ENCODE measurements at places on chromosomes 3 and 15. TPM values are rescaled to one million over a fixed set of nuclear protein-coding genes. Genes with fewer than 3 reads are reported as not detected.

PCOLCE2 gene
- 1.0 TPM for total RNA-seq

DNA sequence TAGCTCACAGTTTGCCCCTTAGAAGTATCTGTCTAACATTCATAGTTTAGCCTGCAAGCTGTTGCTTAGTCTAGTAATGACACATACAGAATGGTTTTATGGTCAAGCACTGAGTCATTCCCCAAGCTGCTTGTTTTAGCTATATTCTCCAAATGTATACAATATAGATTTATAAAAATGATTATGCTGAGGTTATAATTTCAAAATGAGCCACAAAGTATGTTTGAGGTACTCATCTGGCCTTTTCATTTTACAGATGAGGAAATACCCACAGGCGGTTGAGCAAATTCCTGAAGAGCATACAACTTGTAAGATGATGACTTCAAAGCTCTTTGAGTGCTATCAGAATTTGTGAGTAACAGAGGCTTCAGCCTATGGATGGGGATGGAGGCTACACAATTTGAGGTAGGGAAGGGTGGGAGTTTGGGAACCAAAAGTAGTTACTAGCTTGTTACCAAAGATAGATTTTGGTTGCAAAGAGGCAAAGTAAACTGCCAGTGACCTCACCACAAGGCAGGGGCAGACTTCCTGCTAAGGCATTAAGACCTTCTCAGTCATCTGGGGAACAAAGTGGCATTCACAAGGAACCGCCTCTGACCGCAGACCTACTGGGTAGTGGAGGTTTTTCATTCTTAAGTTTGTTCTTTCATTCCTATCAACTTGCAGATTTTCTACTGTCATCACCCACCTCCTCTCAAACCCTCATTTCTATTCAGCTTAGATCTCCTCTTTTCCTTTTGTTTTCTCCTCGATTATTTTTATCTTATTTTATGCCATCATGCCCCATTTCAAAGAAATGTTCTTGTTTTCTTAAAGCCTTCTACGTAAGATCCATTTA lies 257.2 kb upstream of the NECTIN3 start:
- DNase-seq, result no peak

GRCh38 chr3:187985647-187986046 lies 168.3 kb upstream of the LPP start:
- no peak for DNase-seq

DNA sequence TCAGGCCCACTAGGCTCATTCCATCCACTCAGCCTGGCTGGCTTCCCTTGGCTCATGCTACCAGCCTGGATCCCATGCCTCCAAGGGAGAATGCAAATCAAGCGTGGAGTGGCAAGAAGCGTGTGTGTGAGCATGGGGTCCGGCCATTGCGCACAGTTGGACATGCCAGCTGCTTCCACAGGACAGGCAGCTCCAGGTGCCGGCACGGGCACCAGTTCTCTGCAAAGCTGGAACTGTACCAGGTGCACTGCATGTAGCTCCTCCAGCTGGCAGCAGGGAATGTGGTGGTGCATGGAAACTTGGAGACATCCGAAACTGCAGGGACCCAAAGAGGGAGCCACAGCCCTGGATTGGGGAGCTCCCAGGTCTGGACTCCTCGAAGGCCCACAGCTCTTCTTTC lies 449.8 kb downstream of the EPHA6 start:
- DNase-seq, result no peak

PRSS50 gene
- total RNA-seq, result 1.1 TPM

- DNase-seq, result no peak
Observed at GRCh38 chr3:151635905-151636304, 97.8 kb upstream of the AADACL2 start.

- DNase-seq, result no peak
Observed at GRCh38 chr3:124772081-124772831, 42.0 kb downstream of the UMPS start.

DNA sequence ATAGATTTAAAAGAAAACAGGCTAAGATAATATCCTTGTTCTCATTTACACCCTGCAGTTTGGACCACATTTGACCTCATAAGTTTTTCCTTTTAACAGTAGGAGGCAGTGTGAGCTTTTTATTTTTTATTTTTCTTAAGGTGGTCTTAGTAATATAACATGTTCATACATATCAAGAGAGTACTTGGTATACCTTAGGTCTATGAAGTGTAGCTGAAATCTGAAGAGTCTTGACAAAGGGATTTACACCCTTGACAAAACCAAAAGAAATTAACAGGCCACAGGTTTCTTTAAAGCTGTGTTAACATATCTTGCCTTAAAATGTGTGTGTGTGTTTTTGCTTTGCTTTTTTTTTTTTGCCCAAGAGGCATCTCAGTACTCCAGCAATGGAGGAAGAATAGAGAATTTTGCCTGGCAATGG lies 3.2 kb downstream of the RAP2B start:
- DNase-seq, result no peak

WDR73 gene
- 51.8 TPM for total RNA-seq

GRCh38 chr3:17006132-17006852 lies 121.5 kb downstream of the PLCL2 start:
- DNase-seq, result no peak
